NCI-H2107 (cell line): ENCODE measurements at places on chromosomes 13 and 19.
A peak's percentile ranks its signal among the peaks of the same experiment; 100 is the strongest.

GRCh38 chr19:33216198-33216830 is 9.3 kb downstream of the SLC7A10 start:
- DNase-seq: no peak

- DNase-seq: no peak
These were observed 23.7 kb downstream of the CLEC17A start for GRCh38 chr19:14606627-14607026.

- no peak for DNase-seq
These were observed 851 bp downstream of the FBXO46 start for GRCh38 chr19:45729800-45730290.

- no peak for DNase-seq
These were observed 21.3 kb downstream of the B3GLCT start for GRCh38 chr13:31221057-31221456.

GRCh38 chr13:113762538-113762937 is 3.5 kb downstream of the TMEM255B start:
- no peak for DNase-seq

DNA sequence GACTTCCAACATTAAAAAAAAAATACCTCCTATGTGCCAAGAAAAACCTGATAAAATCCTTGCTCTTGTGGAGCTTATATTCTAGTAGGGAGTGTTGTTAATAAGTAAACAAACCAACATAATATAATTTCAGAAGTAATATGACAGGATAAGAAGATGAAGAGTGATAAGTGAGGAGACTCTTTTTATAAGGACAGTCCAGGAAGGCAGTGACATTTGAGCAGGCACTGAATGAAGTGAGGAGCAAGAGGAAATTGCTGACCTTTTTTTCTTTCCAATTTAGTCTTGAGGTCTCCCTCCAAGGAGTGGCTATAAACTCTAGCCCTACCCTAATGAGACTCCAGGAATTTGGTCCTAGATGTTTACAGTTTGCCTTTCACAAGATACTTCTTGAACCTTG is 715.7 kb downstream of the SLITRK1 start:
- DNase-seq: no peak

- no peak for DNase-seq
These were observed 20.1 kb downstream of the SGTA start for GRCh38 chr19:2762783-2763496.

DNA sequence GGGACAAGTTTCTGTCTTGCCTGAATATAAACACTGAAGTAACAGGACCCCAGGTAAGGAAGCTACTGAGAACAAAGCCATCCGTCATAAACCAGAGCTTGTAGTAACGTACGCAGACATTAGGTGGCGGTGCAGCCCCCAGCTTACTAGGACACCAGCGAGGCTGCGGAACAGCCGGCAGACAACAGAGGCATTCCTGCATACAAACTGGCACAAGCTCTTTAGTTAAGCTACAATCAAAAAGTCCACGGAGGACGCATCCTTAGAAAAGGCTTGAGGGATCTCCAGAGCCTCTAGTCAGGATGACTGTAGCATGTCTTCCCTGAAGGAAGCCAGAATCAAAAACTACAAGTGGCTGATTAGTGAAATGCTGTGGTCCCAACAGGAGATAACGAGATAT is 26.2 kb downstream of the ZNF160 start:
- no peak for DNase-seq

- no peak for DNase-seq
These were observed 567 bp downstream of the ALKBH6 start for GRCh38 chr19:36013280-36014011.

- no peak for DNase-seq
These were observed 3.9 kb upstream of the RCBTB2 start for GRCh38 chr13:48536621-48537250.

DNA sequence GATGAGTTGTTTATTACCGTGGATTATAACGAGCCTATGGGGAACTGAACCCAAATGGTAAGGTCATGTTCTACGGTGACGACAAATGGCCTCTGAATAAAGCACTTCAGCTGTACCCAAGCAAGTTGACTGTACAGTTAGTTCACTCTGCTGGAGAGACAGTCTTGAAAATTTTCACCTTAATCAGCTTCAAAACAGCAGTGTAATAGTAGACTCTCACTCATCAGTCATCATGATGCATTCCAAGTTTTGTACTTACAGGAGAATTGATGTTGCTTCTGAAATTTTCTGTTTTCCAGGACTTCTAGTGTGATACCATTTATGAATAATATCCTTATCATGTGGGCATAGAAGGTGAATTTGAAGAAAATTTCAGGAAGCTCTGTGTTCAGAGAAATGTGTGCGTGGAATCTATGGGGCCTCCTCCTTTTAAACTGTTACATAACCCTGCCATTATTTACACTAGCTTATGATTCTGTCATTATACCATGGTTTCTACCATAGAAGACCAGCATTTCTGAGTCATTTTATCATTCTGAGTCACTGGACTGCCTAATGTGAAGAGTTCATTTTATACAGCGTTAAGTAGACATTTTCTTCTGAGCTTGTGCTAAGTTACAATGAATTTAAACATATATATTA is 96.9 kb downstream of the WDFY2 start:
- DNase-seq: no peak

GRCh38 chr13:76813000-76813691 is 73.1 kb downstream of the KCTD12 start:
- DNase-seq: no peak

GRCh38 chr13:39618561-39618960 is 15.6 kb upstream of the LHFPL6 start:
- no peak for DNase-seq

DNA sequence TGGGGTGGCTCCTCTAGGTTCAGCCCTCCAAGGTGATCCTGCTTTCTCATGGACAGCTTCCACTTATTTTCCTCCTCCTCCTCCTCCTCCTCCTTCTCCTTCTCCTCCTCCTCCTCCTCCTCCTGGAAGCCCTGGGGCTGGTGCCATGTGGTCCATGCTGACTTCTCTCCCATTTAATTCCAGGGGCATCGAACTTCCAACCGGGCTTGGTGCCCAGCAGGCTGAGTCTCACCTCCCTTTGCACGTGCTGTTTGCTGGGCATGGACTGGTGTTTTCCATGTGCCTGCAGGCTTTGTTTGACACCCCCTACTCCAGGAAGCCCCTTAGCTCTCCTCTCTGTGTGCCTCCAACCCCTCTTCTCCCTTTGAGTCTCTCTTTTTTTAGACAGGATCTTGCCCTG is 3.7 kb downstream of the MAST3 start:
- DNase-seq: no peak

DNA sequence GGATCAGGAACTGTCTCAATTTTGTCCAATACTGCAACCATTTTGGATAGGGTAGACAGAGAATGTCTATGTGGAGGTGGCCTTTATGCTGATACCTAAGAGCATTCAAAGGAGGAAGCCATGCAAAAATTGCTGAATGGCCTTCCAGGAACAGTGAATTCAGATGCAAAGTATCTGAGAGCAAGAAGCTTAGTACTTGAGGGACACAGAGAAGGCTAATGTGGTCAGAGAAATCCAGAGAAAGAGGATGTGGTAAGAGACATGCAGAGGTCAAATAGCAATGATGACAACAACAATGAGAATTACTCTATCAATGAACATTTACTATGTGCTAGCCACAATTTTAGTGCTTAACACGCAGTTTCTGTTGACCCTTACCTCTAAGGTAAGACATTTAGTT is 785.6 kb upstream of the KLHL1 start:
- DNase-seq: no peak

- DNase-seq: peak; percentile 80
These were observed 5.1 kb downstream of the BBC3 start for GRCh38 chr19:47225746-47226425.

DNA sequence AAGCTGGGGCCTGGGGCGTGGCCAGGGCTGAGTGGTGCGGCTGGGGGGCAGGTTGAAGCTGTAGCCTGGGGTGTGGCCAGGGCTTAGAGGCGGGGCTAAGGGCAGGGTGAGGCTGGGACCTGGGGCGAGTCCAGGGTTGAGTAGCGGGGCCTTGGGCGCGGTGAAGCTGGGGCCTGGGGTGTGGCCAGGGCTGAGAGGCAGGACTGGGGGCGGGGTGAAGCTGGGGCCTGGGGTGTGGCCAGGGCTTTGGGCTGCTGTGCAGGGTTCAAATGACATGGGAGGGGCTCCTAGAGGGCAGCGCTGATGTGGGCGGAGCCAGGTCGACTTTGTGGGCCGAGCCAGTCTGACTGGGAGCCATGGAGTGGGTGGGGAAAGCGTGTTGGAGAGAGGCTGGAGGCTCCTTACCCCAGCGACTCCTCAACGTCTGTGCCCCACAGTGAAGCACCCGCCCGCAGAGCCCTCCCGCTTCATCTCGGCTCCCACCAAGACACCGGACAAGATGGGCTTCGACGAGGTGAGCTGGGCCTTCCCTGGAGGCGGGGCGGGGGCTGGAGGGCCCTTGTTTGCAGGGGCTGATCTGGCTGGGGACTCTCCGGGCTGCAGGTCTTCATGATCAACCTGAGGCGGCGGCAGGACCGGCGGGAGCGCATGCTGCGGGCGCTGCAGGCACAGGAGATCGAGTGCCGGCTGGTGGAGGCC is 21.5 kb downstream of the COLGALT1 start:
- DNase-seq: no peak

DNA sequence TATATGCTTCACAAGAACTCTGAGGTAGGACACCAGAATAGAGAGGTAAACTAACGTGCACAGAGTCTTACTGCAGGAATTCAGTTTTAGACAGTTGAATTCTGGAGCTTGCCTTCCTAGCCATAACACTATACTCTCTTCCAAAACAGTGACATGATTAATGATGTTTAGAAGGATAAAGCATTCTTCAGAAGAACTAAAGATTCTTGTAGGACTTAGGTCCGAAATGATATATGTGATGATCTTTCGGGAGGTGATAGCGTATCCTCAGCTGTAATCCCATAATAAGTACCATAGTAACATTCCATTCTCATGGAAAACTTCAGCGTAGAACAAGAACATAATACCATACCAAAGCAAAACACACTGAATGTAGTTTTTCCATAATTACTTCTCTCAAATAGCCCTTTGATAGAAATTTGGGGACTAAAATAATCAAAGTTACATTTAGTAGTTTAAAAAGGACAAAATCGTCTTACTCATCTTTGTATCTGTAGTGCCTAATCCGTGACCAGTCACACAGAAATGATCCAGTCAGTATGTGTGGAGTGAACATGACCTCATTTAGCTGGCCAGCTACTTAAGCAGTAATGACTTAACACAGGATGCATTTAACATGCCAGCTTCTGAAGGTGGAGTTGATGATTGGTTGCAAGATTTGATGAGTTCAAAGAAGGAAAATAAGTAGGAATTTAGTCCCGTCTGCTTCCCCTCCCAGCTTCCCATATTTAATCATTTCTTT is 38.4 kb downstream of the PIBF1 start:
- no peak for DNase-seq

DNA sequence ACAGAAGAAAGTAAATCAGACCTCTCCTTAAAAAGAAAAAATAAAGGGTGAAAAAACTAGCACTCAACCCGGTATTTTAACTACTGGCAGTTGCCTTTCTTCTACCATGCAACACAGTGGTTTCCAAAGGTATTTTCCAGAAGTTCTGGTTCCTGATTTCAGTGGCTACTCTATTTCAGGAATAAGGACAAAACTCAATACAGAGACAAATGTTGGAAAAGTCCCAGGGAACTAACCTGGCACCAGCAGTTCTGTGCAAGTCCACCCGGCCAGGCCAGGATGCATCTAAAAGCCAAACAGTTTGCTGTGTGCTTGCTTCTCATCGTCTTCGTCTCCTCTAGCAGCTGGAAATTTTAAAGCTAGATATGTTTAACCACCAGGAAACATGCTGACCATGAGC is 52.5 kb downstream of the FOXO1 start:
- no peak for DNase-seq

- no peak for DNase-seq
These were observed 40.2 kb downstream of the SUGP2 start for GRCh38 chr19:18993115-18993514.

- DNase-seq: no peak
These were observed 2.3 kb downstream of the ZNF700 start for GRCh38 chr19:11927227-11927626.

DNA sequence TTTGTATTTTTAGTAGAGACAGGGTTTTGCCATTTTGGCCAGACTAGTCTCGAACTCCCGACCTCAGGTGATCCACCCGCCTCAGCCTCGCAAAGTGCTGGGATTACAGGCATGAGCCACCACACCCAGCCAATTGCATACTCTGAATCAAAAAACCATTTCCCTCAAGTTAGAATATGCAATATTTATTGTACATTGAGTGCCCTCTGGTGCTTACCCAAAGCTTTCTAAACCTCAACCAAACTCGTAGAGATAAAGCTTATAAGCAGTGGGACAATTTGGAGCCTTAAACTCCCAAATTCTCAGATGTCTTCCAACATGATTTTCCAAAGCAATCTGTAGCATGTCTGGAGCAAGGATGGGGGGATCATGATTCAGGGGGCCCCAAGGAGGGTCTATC is 22.4 kb downstream of the RFXAP start:
- no peak for DNase-seq

DNA sequence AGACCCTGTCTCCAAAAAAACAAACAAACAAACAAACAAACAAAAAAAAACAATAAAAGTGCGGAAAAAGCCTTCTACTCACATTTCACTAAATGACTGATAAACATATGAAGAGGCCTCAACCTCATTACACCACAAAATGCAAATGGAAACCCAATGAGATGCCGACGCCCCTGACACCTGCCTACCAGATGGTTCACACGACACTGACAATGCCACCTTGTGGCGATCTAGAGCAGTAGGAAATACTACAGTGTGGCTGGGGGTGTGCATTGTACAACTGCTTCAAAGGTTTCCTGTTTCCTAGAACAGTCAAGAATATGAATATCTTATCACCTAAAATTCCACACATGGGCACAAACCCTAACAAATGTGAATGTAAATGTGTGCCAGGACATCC is 14.0 kb downstream of the SCGB2B2 start:
- DNase-seq: no peak

DNA sequence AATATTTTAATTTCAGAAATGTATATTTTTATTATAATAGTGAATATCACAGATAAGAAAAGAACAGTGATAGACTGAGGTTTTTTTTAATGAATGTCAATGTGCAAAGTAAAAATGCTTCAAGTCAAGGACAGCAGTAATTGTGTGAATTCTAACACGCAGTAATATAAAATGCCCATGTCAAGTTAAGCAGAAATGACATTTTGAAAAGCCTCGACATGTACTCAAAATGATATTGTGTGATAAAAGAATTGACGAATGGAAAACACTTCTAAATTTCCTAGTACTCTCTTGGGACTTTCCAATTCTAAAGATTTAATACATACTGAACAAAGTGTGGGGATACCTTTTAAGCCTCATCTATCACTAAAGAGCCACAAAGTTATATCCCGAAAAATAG is 172.6 kb downstream of the SLITRK6 start:
- DNase-seq: no peak

- no peak for DNase-seq
These were observed 17.5 kb downstream of the MAU2 start for GRCh38 chr19:19338082-19338481.

DNA sequence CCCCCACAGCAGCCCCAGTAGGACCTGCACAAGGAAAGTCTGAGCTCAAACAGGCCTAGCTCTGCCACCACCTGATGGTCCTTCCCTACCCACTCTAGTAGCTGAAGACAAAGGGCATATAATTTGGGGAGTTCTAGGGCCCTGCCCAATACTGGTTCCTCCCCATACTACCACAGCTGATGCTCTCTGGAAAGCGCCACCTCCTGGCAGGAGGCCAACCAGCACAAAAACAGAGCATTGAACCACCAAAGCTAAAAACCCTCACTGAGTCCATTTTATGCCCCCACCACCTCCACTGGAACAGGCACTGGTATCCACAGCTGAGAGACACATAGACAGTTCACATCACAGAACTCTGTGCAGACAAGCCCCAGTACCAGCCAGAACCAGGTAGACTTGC is 1276.8 kb downstream of the OLFM4 start:
- DNase-seq: no peak

- DNase-seq: no peak
These were observed 3.1 kb downstream of the ZBTB7A start for GRCh38 chr19:4063369-4064148.
